ENCODE measurements at places on chromosomes 11 and 22.

DNA sequence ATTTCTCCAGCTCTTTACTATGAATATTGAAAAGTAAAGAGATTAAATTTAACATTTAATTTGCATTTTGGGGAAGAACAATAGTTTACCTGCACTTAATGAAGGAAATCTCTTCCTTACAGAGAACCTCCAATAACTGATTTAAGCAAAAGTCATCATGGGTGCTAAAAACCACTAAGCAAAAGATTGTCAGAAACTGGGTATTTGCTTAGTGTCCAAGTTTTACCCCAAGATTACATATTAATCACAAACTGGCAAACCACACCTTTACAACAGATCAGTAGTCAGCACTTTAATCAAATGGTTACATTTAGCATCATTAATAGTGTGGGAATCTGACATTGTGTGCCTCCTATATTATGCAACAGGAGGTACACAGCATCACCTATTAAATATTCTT lies 2.7 kb downstream of the ZBTB44 start:
- DNase-seq: no peak

- DNase-seq: no peak
Measured at GRCh38 chr11:22341588-22341931, 3.4 kb downstream of the SLC17A6 start.

DNA sequence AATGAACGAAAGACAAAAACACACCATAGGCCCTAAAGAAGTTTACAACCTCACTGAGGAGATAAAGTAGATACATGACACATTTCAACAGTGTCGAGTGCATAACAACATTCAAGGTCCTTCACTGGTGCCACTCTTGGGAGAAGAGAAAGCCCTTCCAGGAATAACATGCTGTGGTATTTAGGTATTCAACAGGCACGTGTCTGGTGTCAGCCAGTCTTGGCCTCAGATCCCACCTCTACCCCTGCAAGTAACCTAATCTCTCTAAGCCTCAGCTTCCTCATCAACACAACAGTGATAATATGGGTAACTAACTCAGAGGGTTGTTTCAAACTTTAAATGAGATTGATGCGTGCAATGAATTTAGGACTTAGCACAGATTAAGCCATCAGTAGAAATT lies 235.0 kb upstream of the ZC3H12C start:
- no peak for DNase-seq

GRCh38 chr11:88292171-88292843 lies 45.2 kb downstream of the CTSC start:
- DNase-seq: peak; percentile 86

- no peak for DNase-seq
Measured at GRCh38 chr11:77179048-77179447, 51.0 kb downstream of the MYO7A start.

GRCh38 chr11:62395885-62396551 lies 22.8 kb upstream of the SCGB1A1 start:
- DNase-seq: no peak

- DNase-seq: no peak
Measured at GRCh38 chr22:47608421-47608820, 846.0 kb downstream of the TBC1D22A start.

- no peak for DNase-seq
Measured at GRCh38 chr11:129090056-129090455, 102.1 kb downstream of the ARHGAP32 start.

DNA sequence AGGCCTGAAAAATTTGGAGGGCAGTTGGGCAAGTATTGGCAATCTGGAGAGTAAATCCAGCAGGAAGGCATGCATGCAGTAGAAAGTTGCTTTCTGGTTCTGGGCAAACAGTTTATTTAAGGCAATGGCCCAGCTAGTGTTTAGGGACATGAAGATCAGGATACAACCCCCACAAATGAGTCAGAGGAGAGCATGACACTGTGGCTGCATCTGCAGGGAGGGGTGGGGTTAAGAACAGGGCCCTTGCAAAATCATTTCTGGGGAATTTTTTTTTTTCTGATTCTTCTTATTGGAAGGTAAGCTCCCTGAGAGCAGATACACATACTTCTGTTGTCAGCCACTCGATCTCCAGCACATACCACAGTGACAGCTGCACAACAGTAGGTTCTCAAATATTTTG lies 61.1 kb downstream of the FDX1 start:
- no peak for DNase-seq

GRCh38 chr11:107962181-107962580 lies 33.9 kb downstream of the RAB39A start:
- no peak for DNase-seq

DNA sequence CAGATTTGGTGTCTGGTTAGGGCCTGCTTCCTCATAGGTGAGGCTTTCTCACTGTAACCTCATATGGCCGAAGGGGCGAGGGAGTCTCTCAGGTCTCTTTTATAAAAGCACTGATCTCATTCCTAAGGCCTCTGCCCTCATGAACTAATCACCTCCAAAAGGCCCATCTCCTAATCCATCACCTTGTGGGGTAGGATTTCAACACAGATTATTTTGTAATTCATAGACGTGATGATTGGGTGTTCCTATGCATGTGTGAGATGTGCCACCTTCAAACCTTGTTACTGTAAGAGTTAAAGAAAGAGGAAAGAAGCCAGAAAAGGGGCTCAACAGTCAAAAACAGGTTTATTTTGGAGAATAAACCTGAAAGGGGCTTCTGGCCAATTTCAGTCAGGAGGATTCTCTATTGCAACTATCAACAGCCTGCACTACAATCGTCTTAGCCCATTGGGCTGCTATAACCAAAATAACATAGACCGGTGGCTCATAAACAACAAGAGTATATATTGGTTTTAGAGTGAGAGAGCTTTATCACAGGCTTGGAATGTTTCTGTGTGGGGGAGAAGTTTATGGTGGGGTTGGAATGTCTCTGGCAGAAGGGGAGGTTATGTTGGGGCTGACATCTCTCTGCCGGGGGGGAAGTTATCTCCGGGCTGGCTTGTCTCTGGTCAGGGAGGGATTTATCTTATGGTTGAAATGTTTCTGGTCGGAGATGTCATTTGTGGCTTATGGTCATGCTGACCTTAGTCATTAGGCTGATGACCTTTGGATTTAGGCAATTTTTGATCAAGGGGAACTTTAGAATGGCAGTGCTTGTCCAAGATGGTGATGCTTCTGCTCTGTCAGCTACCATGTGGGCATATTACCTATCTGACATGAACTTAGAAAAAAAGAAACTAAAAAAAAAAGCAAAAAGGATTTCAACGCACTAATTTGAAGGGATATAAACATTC lies 35.1 kb downstream of the CSF2RB start:
- DNase-seq: no peak

GRCh38 chr11:126312961-126313360 lies 9.1 kb downstream of the DCPS start:
- DNase-seq: no peak

DNA sequence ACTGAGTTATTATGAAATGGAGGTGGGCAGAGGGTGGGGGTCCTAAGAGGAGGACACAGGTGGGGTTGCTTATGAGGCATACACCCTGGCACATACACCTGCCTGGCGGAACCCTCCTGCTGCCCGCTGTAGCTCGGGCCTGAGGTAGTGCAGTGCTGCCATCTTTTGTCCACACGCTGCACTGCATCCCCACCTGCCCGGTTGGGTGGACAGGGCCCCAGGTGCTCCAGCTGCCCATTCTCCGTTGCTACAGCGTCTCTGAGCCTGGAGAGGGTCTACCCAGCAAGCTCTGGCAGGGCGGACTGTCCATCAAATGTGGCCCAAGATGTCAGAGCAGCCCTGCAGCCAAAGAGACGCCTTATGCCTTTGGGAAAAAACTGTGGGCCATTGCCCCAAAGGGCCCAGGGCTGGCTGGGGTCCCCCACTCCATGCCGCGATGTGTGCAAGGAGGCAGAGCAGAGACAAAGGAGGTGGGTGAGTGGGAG lies 131.2 kb downstream of the BUD13 start:
- DNase-seq: peak; percentile 80

- no peak for DNase-seq
Measured at GRCh38 chr22:46533070-46533833, 4.2 kb downstream of the CELSR1 start.

GRCh38 chr22:45207981-45208664 lies 32.6 kb downstream of the KIAA0930 start:
- DNase-seq: no peak

GRCh38 chr22:17155941-17156340 lies 3.1 kb downstream of the HDHD5 start:
- no peak for DNase-seq

DNA sequence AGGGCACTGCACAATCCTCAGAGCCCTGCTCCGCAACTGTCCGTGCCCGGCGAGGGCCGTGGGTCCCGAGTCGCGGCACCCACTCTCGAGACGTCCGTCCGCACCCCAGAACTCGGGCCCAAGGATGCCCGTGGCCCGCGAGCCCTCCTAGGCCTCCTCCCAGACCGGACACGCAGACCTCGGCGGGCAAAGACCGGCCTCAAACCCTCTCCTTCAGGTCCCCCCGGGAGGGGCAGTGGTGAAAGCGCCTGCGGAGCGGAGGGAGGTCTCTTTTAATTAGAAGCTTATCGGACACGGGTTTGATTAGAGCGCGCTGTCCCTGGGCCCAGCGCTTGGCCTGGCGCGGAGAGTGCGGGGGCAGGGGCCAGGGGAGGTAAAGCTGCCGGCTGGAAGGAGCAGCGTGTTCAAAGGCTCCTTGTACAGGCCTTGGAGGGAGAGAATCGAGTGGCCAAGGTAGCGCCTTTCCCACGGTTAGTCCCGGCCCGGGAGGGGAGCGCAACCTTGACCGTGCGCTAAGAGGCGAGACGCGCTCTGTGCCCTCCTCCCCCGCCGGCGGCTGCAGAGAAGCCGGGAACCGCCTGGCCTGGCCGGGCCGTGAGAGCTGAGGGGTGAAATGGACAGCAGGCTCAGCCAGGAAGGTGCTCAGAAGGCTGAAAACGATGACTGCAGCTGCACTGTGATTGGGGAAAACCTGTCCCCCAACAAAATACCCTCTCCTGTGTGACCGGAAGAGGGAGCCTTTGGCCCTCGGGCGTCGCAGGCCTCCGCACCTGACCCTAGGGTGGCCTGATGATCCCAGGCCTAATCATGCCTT lies 4.6 kb downstream of the WT1 start:
- no peak for DNase-seq

GRCh38 chr11:61709572-61709971 lies 29.4 kb downstream of the DAGLA start:
- DNase-seq: no peak

DNA sequence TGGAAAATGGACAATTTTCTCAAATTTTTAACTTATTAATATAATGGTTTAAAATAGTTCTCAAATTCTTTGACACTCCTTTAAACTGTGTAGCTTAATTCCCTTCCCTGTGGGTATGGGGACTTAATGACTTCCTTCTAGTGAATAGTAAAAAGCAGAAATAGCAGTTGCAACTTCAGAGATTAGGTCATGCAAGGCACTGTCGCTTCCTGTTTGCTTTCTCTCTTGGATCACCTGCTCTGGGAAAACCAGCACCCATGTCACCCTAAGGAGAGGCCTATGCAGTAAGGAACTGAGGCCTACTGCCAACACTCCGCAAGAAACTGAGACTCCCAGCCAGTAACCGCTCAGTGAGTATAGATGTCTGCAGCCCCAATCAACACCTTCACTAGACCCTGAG lies 5.5 kb upstream of the PANX3 start:
- DNase-seq: no peak

GRCh38 chr22:25735650-25736049 lies 6.3 kb upstream of the MYO18B start:
- DNase-seq: no peak

Measured in NCI-H1105 treated with DMSO at 0.1 percent for 48 hours (cell line).